Astrocyte (in vitro differentiated cells and primary cell): ENCODE measurements at places on chromosomes 6 and 20.
A peak's percentile ranks its signal among the peaks of the same experiment; 100 is the strongest.

- DNase-seq: no peak
Measured at GRCh38 chr6:101909366-101909765, 515.9 kb downstream of the GRIK2 start.

DNA sequence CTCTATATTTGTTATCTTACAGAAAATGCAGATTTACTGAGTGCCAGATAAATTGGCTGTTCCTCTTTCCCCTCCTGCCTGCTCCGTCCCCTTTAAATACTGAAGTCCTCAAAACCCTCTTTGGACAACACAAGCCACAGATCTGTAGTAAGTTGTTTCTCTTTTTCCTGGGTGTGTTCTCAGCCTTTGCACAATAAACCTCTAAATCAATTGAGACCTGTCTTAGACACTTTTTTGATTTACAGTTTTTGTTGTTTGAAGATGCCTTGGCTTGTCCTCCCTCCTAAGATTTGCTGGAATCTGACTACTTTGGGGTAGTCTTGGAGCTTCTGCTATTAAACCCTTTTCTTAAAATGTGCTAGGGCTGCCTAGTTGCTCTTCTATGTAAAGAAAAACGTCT, 60.9 kb upstream of the EIF2S2 start:
- DNase-seq: no peak

DNA sequence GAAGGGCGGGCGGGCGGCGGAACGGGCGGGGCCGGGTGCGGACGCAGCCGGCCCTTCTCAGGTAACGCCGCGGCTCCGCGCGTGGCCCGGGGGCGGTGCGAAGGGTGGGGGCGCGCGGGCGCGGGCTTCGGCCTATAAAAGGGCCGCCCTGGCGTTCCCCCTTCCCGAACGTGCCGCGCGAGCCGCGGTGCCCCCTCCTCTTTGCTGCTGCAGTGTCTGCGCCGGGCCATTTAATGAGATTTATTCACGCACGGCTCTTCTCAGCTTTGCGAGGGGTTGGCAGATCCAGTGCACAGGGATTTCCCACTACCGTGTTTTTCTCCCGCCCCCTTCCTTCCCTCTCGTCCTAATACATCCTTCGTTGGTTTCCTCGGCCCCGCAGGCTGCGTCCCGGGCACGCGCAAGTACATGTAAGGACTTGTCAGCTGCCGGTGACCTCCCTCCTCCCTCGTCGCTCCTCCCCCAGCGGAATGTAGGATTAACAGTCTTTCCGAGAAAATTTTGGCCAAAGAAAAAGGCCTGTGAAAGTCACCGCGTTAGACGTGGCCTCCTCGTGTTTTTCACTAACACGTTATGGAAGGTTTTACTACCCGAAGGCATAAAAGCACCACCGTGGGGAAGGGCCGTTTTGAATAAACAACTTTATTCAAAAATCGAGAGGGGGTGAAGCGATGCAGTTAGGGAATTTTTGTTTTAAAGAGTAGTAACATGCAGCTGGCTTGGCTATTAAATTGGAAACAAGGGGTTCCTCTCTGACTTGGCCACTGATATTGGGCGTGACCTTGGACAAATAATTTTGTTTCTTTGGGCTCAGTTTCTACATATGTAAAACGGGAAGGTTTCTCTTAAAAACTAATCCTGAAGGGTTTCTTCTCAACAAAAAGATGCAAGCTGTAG, 966 bp upstream of the REV3L start:
- peak; percentile 98 for DNase-seq

DNA sequence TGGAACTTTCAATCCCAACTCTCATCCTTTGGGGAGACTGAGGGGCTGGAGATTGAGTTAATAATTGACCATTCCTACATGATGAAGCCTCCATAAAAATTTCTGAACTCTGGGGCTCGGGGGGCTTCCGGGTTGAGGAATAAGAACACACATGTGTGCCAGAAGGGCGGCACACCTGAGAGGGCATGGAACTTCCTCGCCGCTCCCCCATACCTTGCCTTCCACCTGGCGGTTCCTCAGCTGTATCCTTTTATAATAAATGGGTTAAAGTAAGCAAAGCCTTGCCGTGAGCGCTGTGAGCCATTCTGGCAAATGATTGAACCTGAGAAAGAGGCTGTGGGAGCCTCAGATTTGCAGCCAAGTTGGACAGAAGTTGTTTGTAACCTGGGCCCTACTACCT, 164.8 kb downstream of the LY86 start:
- no peak for DNase-seq

DNA sequence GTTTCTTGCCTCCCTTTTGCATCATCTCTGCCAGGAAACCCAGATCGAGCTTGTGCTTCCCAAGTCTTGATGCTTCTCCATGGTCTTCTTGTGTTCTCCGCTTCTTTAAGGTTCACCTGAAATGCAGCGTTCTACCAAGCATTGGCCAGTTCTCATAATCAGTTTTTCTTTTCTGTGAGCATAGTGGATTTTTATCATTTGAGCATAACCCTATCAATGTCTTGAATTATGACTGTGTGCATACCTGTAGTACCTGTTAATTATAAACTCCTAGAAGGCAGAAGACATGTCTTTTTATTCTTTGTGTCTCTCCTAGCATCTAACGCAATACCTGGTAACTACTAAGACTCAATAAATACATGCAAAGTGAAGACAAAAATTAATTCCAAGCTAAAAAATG, 804.4 kb upstream of the FLRT3 start:
- DNase-seq: no peak
